ENCODE measurements at places on chromosomes 2 and 18.

DNA sequence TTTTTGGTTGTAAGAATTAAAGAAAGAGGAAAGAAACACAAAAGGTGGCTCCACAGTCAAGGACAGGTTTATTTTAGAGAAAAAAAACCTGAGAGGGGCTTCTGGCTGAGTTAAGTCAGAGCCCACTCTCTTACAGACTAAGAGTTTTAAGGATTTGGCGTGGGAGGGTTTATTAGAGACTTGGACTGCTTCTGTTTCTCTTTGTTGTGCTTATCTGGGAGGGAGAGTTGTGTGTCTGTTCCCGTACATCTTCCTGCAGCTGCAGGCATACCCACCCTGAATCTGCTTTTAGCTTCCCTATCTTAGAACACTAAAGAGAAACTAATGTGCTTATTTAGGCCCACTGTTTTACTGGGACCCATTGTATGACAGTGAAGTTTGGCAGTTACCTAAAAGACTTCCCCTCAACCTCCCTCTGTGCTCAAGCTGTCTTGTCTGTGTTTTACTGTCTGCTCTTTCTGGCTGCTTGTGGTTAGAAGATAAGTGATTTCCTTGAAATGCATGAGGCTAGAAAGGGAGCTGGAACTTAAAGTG, 2.7 kb downstream of the RSAD2 start:
- no peak for DNase-seq

GRCh38 chr2:30947686-30948085, 140.4 kb upstream of the CAPN13 start:
- no peak for DNase-seq

DNA sequence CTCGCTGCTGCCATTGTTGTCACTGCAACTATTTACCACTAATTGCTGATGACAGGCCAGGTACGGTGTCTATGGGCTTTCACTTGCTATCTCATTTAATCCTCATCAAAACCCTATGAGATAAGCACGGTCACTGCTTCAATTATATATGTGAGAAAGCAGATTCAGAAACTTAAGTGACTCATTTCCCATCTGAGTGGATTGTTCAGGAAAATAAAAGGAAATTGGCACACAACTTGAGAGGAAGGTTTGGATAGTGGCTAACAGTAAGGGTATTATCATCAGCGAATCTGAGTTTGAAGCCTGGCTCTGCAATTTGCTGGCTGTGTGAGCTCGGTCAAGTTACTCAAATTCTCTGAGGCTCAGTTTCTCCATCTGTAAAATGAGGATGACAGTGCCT, 196.0 kb downstream of the KCNS3 start:
- DNase-seq: peak; percentile 33

- DNase-seq: no peak
Observed at GRCh38 chr2:78439122-78439521, 586.4 kb upstream of the REG3G start.

DNA sequence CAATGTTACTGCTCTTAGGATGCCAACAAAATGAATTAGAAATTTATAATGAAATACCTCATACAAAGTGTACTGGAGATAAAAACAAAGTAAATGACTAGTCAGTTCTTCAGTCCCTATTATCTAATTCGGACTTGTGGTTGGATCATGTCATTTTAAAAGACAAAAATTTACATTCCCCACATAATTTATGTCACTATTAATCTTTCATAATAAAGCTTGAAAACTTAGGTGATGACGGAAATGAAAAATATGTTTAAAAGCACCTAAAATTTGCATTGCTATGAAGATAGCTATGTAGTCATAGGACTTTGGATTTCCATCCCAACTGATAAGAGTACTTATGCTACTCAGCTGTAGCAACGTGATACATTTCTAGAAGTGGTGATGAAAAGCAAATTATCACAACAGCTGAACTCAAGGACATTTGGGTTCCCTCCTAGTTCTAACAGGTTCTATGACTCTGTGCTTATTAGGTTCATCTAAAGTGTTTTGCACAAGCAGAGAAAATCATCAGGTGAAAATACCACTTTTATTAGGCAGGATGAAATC, 58.4 kb downstream of the LRPPRC start:
- no peak for DNase-seq

GRCh38 chr2:105384216-105384615, 14.6 kb downstream of the FHL2 start:
- DNase-seq: no peak

- no peak for DNase-seq
Observed at GRCh38 chr2:146128216-146128615, 1608.3 kb upstream of the ZEB2 start.

DNA sequence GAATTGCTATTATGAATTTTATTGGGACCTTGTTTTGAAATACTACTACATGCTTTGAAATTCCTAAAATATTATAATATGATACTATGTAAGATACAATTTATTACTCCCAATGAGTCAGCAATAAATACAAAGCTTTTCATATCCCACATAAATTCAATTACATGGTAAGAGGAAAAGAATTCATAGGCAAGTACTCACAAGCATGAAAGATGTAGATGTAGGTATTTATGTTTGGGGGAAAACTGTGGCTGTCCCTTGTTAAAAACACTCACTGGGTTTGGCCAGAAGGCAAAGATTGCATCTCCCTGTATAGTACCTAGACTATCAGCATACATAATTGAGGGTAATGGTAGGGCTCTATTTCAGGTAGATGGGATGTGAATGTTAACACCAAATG, 90.4 kb downstream of the MBD2 start:
- DNase-seq: peak; percentile 69

GRCh38 chr2:112817082-112817689, 19.4 kb downstream of the IL1B start:
- DNase-seq: no peak

GRCh38 chr2:206692971-206693370, 25.2 kb downstream of the DYTN start:
- no peak for DNase-seq

- DNase-seq: no peak
Observed at GRCh38 chr18:60668583-60668982, 296.0 kb upstream of the MC4R start.

DNA sequence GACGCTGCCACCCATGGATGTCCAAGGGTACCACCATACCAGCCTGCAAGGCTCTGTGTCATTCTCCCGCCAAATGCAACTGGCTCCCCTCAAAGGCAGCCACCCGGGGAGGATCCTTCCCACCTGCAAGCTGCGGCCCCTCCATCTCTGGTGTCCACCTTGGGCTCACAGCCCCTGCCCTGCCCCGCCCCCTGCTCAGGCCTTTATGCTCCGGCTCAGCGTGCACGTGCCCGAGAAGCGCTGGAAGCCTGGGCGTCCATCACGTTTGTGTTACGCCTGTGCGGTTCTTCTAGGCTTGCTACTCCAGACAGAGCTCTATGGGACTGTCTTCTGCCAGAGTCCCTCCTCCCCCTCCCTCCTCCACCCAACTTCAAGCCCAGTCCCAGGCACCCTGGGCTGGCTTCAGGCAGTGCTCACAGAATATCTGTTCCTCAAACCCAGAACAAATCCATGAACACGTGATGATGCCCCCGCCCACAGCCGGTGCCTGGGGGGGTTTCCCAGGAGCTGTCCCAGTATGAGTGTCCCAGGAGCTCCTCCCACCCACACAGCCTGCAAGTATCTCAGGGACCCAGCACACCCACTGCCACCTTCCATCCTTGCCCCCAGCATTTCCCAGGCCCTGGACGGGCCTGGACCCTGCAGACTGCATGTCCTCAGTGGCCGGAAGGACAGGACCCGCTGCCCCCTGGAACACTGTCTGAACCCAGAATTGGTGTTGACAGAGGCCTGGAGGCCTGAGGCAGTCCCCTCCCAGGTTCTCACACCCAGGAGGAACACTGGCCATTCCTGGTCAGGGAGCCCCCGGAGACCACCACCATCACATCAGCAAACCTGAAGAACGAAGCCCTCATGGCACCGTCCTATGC, 30.3 kb downstream of the KIF1A start:
- DNase-seq: no peak

- DNase-seq: no peak
Observed at GRCh38 chr2:205815673-205816072, 133.4 kb downstream of the NRP2 start.

DNA sequence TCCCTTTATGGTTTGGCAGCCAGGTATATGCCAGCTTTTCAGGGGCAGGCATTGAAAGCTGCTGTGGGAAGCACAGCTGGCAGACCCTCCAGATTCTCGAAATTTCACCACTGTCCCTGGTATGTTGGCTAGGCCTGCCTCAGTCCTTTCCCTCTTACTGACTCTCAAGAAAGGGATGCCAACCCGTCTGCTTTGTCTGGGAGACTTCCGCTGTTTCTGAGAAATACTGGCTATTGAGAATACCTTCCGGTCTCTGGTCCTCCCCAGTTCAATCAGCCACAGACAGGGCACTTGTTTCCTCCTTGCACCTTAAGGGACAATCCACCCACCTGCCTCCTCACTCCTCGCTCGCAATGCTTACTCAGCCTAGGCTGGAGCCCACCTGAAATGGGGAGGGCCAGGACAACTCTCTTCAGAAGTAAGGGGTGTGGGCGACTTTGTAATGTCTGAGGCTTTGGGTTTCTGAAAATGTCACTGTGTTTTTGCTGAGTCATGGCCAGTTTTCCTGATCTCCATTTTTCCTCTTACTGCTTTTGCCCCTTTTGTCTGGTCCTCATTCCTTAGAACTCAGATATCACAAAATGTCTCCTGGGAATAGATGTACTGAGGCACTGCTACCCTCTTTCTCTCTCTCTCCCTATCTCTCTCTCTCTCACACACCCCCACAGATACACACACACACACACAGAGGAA, 571.1 kb downstream of the TNS1 start:
- DNase-seq: no peak

- no peak for DNase-seq
Observed at GRCh38 chr2:125853626-125854025, 802.3 kb upstream of the GYPC start.

- peak; percentile 32 for DNase-seq
Observed at GRCh38 chr2:157596992-157597681, 31.5 kb downstream of the ACVR1C start.

Data from fibroblast of skin of right biceps (primary cell).